ENCODE measurements at places on chromosomes 5 and 9.

GRCh38 chr5:145470396-145470979 lies 364.7 kb downstream of the PRELID2 start:
- no peak for DNase-seq

DNA sequence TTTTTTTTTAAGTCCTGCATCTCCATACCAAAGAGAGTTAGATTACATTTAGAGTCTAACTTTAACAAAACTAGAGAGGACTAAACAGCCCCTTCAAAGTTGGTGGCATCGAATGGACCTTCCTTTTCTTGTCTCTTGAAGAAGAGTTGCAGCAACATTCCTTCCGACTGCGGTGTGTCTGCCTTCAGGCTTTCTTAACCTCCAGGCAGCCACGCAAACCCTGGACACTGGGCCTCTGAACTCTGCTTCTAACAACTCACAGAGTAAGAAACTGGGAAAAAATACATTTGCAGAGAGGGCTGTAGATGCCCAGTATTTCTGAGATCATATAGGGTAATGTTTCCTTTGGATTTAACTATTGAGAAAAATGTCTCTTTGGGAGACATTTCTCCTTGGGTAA lies 120.5 kb upstream of the MAST4 start:
- DNase-seq, result no peak

GRCh38 chr5:65790371-65791163 lies 68.6 kb downstream of the NLN start:
- no peak for DNase-seq

- no peak for DNase-seq
These were observed 116.6 kb upstream of the BOD1 start for GRCh38 chr5:173733021-173733420.

- DNase-seq, result no peak
These were observed 13.8 kb downstream of the HNRNPK start for GRCh38 chr9:83966209-83966582.

- no peak for DNase-seq
These were observed 93.9 kb downstream of the DAB2IP start for GRCh38 chr9:121745396-121745695.

DNA sequence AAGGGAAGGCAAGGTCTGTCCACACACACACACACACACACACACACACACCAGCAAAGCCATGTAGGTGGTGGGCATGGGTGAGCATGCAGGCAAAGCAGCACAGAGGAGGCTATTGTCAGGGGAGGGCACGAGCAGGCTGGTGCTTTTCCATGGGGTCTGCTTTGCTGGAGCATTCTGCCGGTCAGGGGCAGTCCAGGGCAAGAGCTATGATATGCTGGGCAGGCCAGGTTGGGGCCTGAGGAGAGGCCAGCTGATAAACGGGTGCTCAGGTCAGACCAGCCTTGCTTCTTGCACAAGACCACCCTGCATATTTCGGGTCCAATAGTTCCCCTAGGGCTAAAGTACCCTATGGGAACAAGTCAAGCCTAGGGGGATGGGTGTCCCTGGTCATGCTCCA lies 253.9 kb upstream of the DMAC1 start:
- no peak for DNase-seq

DNA sequence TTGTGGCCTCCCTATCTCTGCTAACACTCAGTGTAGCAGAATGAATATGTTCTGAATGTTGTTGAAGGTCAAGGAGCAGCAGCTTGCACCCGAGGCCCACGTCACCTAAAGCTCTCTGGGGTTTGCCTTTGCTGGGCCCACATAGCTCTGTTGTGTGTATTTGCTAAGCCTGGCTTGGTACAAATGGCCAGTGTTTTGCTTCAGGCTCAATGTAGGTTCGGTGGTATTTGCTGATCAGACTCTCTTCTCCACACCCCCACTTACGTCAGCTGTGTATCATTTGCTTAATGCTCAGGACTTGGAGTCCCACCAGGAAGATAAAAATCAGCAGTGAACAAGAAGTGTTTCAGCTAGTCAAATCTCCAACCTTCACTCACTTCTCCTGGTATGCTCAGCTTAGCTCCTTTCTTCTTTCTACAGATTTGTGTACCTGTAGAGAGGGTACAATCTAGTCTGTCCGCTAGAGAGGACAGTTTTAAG lies 4.8 kb upstream of the RFESD start:
- no peak for DNase-seq
